ENCODE measurements at places on chromosomes 1 and 21.

GRCh38 chr1:226943927-226944326, 3.8 kb downstream of the COQ8A start:
- no peak for DNase-seq

- no peak for DNase-seq
Measured at GRCh38 chr1:100683448-100684349, 35.8 kb upstream of the VCAM1 start.

- DNase-seq: peak; percentile 70
Measured at GRCh38 chr1:66271216-66271903, 262.6 kb upstream of the SGIP1 start.

- no peak for DNase-seq
Measured at GRCh38 chr1:69441496-69441895, 126.2 kb upstream of the LRRC7 start.

- DNase-seq: no peak
Measured at GRCh38 chr1:169387399-169387798, 19.4 kb downstream of the BLZF1 start.

DNA sequence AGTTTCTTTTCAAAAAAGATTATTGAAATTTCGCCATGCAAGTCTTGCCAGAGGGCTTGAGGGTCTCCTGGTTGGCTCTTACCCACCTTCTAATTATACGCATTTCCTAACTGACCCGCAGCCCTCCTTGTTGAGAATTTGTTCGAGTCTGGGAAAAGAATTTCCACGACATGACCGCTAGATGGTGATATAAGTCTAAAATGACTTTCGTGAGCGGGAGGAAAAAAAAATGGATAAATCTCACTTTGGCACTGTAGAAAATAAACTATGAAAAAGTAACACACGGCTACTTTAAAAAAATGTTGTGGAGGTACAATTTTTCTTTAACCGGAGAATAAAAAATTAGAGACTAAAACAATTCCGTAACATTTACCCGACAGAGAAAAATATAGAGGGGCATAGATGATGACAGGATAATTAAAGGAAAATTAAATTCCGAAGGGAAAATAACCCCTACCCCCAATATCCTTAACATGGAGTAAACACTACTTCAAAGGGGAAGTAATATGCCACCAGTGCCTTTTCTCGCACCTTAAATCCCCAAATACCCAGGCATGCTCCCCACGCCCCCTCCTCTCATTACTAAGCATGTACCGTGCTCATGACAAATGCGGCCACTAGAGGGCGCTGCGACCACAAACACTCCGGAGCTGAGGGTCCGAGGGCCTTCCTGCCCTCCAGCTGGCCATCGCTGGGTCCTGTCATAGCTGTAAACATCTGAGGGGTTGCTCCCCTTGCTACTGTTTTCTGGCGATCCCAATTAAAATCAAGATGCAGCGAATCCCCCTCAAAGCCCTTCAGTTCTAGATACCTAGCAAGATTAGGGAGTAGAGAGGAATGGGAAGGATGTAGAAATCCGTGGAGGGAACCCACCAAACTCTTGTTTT, 266.9 kb downstream of the ASTN1 start:
- DNase-seq: peak; percentile 55

GRCh38 chr1:84013708-84014107, 14.8 kb upstream of the TTLL7 start:
- no peak for DNase-seq

DNA sequence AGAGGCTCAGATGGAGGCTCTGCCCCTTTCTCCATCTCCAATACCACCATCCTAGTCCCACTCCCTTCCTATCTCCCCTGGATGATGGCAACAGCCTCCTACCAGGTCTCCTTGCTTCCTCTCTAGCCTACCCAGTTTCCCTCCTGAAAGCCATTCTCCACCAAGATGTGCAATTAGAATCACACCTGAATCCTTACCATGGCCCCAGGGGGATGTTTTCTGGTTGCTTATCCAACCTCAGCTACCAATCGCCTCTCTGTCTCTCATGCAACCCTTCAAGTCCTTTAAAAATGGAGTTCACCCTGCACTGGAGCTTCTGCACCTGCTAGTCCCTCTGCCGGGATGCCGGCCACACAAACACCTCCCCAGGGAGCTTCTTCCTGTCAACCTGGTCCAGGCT, 2.9 kb downstream of the RCAN1 start:
- DNase-seq: no peak

DNA sequence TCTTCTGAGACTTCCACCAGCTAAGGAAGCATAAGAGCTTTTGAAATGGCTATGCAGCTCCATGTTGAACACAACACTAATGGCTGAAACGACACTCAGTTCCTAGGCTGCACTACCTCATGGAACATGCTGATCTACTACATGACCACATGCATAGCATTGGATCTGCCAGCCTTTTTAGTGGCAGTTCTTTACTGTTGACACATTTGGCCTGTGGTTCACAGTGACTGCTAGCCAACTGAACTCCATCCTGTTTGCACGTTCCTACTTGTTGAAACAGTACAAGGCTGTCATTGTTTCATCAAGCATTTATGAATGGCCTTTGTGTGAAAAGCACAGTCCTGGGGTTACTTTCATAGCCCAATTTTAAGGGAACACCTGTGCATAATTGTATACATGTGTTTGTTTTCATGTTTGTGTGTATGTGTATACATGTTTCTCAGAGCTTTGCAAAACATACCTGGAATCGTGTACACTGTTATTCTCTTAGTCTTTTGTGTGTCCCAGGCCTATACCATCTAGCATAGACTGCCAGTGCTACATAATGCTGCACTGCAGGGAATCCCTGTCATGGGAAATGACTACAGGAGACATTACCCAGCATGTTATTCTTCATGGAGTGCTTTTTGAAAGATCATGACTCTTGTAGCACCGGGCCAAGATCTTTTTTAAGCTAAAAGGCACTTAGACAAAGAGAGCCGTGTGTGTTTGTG, 179.6 kb upstream of the ESRRG start:
- DNase-seq: no peak

GRCh38 chr1:93578433-93578830, 103.2 kb downstream of the BCAR3 start:
- no peak for DNase-seq

DNA sequence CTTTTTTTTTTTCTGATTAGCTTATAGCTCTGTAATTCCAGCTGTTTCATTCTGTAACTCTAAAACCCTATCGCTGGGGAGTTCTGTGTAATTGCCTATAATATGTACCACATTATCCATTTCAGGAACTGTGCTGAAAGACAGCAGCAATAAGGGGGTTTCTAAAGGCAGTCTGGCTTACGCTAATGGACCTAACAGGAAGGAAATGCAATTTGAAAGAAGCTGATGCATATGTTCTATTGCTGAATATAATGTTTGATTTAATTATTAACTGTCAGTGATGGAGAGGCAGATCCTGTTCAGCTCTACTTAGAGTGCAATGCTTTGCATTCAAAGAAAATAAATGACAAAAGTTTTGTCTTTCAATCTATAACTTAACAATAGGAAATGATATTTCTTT, 209.4 kb upstream of the SNX7 start:
- DNase-seq: no peak

DNA sequence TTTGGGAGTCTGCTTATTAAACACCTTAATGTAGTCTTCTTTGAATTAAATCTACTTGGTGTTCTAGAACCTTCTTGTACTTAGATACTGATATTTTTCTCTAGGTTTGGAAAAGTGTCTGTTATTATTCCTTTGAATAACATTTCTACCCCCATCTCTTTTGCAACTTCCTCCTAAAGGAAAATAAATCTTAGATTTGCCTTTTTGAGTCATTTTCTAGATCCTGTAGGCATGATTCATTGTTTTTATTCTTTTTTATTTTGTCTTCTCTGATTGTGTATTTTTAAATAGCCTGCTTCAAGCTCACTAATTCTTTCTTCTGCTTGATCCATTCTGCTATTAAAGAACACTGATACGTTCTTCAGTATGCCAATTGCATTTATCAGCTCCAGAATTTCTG, 155.9 kb upstream of the NEGR1 start:
- no peak for DNase-seq

DNA sequence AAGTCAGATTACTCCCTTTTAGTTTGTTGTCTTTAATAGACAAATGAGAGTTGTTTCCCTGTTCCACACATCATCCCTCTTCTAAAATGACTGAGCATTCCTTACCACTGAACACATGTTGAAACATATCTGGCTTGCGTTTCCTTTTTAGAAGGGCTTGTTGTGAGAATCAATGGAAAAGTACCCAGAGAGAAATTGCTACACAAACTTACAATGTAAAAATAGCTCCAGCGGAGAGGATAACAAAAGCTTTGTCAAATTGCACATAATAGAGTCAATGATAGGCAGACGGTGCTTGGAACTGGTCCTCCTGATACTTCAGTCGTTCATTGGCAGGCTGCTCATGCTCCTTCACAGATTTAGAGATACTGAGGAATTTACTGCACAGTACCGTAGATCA, 123.9 kb downstream of the CYYR1 start:
- no peak for DNase-seq

GRCh38 chr1:2646837-2647236, 14.0 kb upstream of the MMEL1 start:
- no peak for DNase-seq

- no peak for DNase-seq
Measured at GRCh38 chr1:18630511-18631495, at the start of gene PAX7. Gene PAX7, plus strand, starts transcription at chr1:18630846. Its CDS starts 758 bp downstream, at chr1:18631604.

DNA sequence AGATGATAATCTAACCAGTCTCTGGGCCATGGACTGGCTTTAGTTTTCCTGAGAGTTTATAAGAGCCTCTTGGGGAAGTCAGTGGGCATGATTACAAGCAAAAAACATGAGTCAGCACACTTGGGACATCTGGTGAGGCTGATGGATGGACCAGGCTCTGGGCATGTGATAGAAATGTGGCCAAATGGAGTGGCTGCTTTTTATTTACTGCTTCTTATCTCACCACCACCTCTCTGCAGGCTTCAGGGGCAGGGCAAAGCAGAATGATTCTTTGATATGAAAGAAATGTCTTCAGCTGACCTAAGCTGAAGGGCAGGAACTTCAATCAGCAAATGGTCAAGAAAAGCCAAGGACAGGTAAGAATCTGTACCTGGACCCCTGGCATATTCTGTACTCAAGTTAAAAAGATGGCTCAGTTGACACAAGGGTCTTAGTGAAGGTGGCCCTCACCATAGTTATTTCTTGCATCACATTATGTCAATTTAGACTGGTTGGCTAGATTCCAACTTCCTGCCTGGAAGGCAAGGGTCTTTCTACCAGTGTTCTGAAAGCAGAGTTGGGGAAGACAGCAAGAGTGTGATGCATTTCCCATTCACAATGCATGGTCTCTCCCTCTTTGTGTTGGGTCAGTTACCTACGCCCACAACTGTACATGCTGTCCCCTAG, 162.8 kb downstream of the FASLG start:
- DNase-seq: no peak

- DNase-seq: no peak
Measured at GRCh38 chr1:223748773-223749733, 36.7 kb downstream of the CAPN2 start.

GRCh38 chr1:108627256-108627655, 33.6 kb downstream of the HENMT1 start:
- no peak for DNase-seq

GRCh38 chr1:60415696-60416095, 342.1 kb upstream of the C1orf87 start:
- no peak for DNase-seq

DNA sequence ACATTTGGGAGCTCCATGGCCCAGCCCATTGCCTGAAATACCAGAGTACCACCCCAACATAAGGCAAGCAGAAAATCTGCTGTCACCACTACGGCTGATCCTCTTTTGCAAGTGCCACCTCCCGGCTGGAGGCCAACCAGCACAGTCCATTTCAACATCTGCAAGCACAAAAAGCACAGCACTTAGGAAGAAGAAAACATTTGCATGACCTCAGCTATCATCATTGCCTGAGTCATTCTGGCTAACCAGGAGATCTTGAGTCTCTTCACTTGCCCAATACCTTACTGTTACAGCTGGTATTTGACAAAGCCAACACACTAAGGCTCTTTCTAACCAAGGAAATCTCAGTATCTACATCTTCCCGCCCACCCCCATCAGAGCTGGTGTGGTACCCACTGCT, 55.9 kb downstream of the NEK7 start:
- no peak for DNase-seq

DNA sequence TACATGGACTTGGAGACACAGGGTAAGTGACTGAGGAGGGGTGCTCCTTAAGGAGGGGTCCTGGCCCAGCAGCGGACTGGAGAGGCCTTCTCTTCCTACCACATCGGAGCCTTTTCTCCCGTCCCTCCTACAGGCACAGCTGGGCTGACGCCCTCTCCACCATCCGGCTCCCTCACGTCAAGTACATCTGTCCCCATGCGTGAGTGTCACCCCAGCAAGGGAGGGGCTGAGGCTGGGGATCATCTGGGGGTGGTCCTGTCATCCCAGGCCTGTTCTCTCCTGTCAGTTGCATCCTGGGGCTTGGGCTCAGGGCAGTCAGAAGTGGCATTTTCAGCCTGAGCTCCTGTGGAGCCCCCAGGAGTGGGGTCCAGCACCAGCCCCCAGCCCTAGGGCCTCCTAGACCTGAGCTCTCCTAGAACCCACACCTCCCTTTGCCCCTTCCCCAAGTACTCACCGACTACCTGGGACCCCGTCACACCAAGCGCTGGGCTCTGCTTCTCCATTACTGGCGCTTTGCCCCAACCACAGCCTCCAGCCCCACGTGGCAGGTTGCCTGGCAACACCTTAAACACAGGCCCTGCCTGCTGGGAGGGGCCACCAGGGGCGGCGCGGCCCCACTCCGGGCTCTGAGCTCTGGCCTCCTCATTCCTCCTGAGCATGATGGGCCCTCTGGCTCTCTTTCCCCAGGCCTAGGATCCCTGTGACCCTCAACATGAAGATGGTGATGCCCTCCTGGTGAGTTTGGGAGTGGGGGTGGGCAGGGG, 2.3 kb downstream of the LYPLA2 start:
- no peak for DNase-seq

DNA sequence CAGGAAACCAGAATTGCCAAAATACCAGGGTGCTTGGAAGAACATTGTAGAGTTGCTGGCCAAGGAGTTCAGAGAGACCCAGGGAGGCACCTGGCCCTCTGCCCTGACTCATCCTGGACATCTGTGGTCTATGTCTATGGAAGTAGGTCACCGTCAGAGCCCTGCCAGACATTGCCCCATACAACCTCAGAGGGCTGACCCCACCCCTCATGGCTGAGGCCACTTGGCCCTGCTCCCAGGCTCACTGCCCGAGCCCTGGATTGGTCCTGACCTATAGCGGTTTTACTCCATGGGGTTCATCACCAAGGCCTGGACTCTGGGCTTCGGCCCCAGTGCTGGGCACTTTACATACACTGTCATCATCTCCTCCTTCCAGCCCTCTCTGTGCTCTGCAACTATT, 233.1 kb downstream of the PTPRU start:
- DNase-seq: no peak
